Lower lobe of right lung (tissue), 2 donors: ENCODE measurements at places on chromosomes 11 and 22. TPM values are rescaled to one million over a fixed set of nuclear protein-coding genes. Genes with fewer than 3 reads are reported as not detected.
A peak's percentile ranks its signal among the peaks of the same experiment; 100 is the strongest.

The CASP1 gene
- 158 TPM for total RNA-seq

The GAB4 gene
- total RNA-seq = not detected

The RFPL3 gene
- total RNA-seq = not detected

The OR8D1 gene
- total RNA-seq = not detected

The CD3G gene
- 4.0 TPM for total RNA-seq

The OR51B4 gene
- not detected for total RNA-seq

The CCDC81 gene
- 4.8 TPM for total RNA-seq

- peaks cover 22% of the 10 kb centered on the region for H3K27me3 ChIP-seq
- H3K4me1 ChIP-seq = no peaks in the 10 kb centered on the region
- DNase-seq = no peak
- no peak overlapping the region for H3K27ac ChIP-seq
These were observed 556.9 kb downstream of the BRD1 start for GRCh38 chr22:49270595-49271368.

DNA sequence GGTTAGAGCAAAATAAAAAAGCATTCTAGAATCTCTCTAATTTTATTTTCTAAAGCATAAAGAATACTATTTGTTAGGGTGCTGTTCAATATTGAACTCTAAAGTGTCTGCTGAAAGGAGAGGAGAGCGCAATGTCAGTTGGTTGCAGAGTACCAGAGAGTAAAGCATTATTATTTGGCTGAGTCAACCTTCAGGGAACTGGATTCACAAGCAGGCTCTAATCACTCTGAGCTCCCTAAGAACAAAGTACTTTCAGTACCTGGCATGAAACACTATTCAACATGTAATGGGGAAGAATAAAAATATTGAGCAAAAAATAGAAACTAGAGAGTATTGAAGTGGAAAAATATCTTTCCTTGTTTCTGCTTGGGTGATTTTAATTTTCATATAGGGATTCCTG is 961.0 kb upstream of the CCDC90B start:
- H3K36me3 ChIP-seq = no peaks in the 10 kb centered on the region
- H3K27ac ChIP-seq = no peak overlapping the region
- H3K27me3 ChIP-seq = no peaks in the 10 kb centered on the region
- no peak overlapping the region for H3K4me3 ChIP-seq
- H3K4me1 ChIP-seq = no peaks in the 10 kb centered on the region
- DNase-seq = no peak

DNA sequence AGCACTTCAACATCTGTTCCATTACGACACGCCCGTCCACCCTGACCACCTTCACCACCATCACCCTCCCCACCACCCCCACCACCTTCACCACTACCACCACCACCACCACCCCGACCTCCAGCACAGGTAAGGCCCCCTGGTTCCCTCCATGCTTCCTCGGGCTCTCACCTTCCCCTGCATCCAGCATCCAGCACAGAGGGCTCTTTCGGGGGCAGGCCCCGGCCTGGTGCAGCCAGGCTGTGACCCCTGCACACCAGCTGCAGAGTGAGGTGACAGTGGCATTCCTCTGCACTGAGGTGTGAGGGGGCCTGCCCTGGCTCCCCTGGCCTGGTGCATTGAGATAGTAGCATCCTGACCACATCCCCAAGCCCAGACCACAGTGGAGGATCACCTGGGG is 18.2 kb downstream of the MUC2 start:
- no peak overlapping the region for H3K4me3 ChIP-seq
- H3K27ac ChIP-seq = no peak overlapping the region
- peak; percentile 23 for DNase-seq
- H3K36me3 ChIP-seq = no peaks in the 10 kb centered on the region
- no peaks in the 10 kb centered on the region for H3K4me1 ChIP-seq
- H3K27me3 ChIP-seq = no peaks in the 10 kb centered on the region

DNA sequence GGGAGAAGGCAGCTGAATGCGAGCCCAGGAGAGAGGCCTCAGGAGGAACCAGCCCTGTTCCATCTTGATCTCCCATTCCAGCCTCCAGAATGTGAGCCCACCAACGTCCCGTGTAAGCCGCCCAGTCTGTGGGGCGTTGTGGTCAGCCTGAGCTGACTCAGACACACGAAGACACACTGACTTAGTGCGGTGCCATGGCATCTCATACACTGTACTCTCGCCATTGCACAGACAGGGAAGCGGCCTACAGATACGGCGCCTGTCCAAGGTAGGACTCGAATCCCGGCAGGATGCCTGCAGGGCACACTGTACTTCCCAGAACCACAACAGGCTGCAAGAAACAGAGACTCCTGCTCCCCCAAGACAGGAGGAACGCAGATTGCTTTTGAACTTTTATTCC is 179.6 kb downstream of the CTTN start:
- H3K4me1 ChIP-seq = peaks cover 4% of the 10 kb centered on the region
- no peaks in the 10 kb centered on the region for H3K36me3 ChIP-seq
- no peak overlapping the region for H3K27ac ChIP-seq
- no peak overlapping the region for H3K4me3 ChIP-seq
- no peak for DNase-seq

DNA sequence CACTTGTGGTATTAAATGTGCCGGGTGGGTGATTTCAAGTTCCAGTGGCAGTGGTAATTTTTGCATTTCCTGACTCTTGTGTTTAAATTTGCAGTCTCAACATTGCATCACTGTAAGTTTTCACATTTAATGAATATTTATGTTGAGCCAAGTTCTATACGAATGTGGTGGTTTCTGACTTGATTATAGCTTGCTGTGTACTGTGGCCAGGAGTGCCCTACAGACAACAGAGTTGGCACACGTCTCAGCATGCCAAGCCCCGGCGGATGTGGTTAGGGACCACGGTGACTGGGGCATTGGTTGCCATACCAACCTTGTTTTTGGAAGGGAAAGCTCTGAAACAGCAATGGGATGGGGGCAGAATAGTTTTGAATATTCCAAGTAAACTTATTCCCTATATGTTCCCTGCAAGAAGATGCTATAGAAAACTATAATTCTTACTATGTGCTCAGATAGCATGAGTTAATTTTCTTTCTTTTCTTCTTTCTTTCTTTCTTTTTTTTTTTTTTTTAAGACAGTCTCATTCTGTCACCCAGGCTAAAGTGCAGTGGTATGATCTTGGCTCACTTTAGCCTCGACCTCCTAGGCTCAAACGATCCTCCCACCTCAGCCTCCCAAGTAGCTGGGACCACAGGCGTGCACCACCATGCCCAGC is 16.0 kb downstream of the ZNRF3 start:
- DNase-seq = no peak
- H3K27me3 ChIP-seq = no peaks in the 10 kb centered on the region
- H3K27ac ChIP-seq = no peak overlapping the region
- H3K4me1 ChIP-seq = peaks cover 36% of the 10 kb centered on the region

- no peaks in the 10 kb centered on the region for H3K27me3 ChIP-seq
- no peaks in the 10 kb centered on the region for H3K4me1 ChIP-seq
- no peak overlapping the region for H3K27ac ChIP-seq
- no peak for DNase-seq
These were observed 58.5 kb downstream of the NCAM1 start for GRCh38 chr11:113019711-113020110.

- no peaks in the 10 kb centered on the region for H3K4me1 ChIP-seq
- no peak for DNase-seq
- no peaks in the 10 kb centered on the region for H3K36me3 ChIP-seq
These were observed 1.1 kb upstream of the MRGPRX4 start for GRCh38 chr11:18171377-18172000.

- no peaks in the 10 kb centered on the region for H3K36me3 ChIP-seq
- no peaks in the 10 kb centered on the region for H3K27me3 ChIP-seq
- DNase-seq = no peak
These were observed 52.9 kb upstream of the GUCY1A2 start for GRCh38 chr11:107071129-107071528.

DNA sequence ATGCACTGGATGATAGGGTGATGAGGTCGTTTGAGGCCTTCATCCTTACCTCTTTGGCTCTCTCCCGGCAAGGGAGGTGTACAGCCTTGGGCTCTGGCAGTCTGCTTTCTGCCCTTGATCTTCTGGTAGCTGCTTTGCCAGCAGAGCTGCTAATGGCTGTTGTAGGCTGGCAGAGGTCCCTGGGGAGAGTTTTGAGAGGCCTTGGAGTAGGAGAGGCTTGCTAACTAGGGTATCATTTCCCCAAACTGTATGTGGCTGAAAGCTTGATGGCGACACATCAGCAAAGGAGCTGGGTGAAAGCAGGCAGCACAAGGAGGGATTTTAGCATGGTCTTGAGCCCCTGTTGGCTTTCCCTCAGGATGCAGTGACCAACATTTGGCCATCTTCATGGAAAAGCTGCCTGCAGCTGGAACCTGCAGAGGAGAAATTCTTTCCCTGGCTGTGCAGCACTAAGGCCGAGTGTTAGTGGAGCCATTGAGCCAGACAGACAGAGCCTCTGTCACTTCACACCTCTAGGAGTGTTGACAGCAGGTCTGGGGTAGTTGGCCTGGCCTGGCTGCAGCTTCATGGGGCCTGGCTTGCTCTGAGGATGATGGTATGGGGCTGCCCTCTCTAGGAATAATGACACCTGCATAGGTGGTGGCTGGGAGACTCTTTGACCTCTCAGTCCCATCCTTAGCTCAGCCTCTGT is 3.5 kb upstream of the AMPD3 start:
- no peaks in the 10 kb centered on the region for H3K36me3 ChIP-seq
- no peaks in the 10 kb centered on the region for H3K27me3 ChIP-seq
- H3K27ac ChIP-seq = peak overlapping the region; percentile 84
